ENCODE measurements at places on chromosomes 2 and 18. TPM values are rescaled to one million over a fixed set of nuclear protein-coding genes. Genes with fewer than 3 reads are reported as not detected.

Gene TMEM169
- 0.27 TPM for total RNA-seq

DNA sequence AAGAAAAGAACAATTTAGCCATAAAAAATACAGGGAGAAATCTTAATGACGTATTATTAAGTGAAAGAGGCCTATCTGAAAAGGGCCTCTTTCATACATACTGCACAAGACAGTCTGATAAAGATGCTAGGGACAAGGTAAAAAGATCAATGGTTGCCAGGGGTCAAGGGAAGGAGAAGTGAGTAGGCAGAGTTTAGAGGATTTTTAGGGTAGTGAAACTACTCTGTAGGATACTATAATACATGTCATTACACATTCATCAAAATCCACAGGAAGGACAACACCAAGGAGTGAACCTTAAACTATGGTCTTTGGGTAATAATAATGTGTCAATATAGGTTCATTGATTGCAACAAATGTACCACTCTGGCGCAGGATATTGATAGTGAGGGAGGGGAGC lies 289.3 kb downstream of the FSIP2 start:
- no peaks in the 10 kb centered on the region for H3K36me3 ChIP-seq
- H3K27me3 ChIP-seq: no peaks in the 10 kb centered on the region
- no peaks in the 10 kb centered on the region for H3K4me1 ChIP-seq

Gene NTSR2
- total RNA-seq: not detected

Gene BOK
- total RNA-seq: not detected

DNA sequence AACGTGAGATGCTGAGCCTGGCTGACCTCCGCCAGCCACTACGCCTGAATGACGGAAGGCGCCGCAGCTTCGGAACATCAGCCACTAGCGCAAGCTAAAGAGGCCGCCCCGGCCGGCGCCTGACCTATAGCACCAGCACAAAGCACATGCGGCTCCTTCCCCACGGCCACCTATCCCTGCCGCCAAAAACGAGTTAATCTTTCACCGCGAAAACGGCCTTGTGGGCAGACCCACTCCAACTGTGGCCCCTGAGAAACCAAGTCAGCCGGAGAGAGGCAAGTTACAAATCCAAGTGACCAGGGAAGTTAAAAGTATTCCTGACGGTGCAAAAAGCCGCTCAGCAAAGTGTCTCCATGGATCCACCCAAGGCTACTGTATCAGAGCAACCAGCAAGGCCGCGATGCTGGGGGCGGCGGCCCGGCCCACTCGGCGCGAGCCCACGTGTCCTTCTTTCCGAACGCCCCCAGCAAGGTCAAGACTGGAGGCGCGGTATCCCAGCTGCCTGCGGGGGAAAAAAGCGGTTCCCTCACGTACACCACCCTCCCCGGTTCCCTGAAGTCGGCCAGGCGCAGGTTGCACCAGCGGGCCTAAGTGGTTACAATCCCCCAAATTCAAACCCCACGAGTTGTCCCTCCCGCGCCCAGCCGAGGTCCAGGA lies 575 bp downstream of the HSPD1 start:
- peaks cover 39% of the 10 kb centered on the region for H3K4me1 ChIP-seq
- peaks cover 54% of the 10 kb centered on the region for H3K36me3 ChIP-seq
- H3K27ac ChIP-seq: peak overlapping the region; percentile 93
- peak; percentile 54 for DNase-seq
- H3K4me3 ChIP-seq: peak overlapping the region; percentile 95

DNA sequence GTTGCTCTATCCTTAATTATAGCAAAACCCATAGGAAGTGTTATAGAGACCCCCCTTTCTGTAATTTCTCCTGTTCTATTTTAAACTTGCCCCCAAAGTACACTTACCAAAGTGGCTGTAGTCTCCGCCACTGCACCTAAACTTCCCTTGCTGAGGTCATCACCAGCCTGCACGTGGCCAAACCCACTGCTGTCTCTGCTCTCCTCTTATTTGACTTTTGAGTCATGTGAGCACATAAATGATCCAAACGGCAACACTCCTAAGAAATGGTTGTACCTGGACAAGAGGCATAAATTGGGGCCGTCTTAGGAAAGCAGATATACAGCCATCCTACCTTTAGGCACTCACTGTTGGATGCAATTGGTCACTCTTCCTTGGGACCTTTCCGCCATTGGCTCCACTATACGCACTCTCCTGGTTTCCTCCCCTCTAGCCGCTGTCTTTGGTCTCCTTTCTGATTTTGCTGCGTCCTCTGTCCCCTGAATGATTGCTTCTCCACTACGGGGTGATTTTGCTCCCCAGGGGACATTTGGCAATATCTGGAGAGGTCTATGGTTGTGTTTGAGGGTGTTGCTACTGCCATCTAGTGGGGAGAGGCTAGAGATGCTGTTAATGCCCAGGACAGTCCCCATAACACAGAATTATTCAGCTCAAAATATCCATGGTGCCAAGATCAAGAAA lies 19.2 kb upstream of the IL36G start:
- no peaks in the 10 kb centered on the region for H3K4me1 ChIP-seq
- DNase-seq: peak; percentile 11
- no peak overlapping the region for H3K4me3 ChIP-seq
- no peaks in the 10 kb centered on the region for H3K36me3 ChIP-seq
- H3K27ac ChIP-seq: no peak overlapping the region

DNA sequence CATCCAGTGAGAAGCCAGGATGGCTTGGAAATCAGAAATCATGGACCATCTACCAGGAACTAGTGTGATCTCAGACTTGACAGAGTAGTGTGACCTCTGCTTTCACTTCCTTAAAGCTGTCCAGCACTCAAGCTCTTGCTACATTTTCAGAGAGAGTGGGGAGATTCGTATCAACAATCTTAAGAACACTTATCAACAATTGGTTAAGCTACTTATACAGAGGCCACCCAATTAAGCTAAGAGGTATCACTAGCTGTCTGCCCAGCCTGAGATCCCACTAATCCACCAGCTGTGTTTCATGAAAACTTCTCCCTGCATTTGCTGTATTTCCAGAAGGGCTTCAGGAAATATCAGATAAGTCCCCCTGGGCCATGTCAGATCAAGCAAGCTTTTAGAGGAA lies 4.2 kb downstream of the RPRM start:
- H3K27me3 ChIP-seq: peaks cover 29% of the 10 kb centered on the region
- DNase-seq: no peak
- H3K36me3 ChIP-seq: no peaks in the 10 kb centered on the region
- H3K4me3 ChIP-seq: no peak overlapping the region
- peaks cover 25% of the 10 kb centered on the region for H3K4me1 ChIP-seq
